ENCODE measurements at places on chromosomes 1 and 21.

- no peak for DNase-seq
Observed at GRCh38 chr1:215071078-215071477, 11.5 kb upstream of the KCNK2 start.

- DNase-seq: no peak
Observed at GRCh38 chr1:248625166-248625565, 9.7 kb downstream of the OR2T11 start.

GRCh38 chr1:109630081-109630897 is 10.7 kb downstream of the AMPD2 start:
- no peak for DNase-seq

DNA sequence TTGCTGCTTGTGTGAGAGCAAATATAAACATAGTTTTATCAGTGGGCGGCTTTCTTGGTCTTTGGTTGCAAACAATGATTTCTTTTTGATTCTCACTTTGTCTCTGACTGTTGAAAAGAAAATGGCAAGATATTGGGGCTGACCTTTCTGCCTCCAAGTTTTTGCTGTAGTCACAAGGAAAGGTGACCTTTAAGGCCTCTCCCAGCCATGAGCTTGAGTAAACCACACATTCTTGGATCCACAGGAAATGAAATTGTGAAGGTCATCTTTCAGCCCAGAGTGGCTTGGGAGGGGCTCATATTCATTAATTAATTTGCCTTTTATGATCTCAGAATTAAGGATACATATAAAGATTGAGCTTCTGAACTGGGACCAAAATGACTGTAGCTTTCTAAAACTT is 241.6 kb downstream of the BACH1 start:
- no peak for DNase-seq

DNA sequence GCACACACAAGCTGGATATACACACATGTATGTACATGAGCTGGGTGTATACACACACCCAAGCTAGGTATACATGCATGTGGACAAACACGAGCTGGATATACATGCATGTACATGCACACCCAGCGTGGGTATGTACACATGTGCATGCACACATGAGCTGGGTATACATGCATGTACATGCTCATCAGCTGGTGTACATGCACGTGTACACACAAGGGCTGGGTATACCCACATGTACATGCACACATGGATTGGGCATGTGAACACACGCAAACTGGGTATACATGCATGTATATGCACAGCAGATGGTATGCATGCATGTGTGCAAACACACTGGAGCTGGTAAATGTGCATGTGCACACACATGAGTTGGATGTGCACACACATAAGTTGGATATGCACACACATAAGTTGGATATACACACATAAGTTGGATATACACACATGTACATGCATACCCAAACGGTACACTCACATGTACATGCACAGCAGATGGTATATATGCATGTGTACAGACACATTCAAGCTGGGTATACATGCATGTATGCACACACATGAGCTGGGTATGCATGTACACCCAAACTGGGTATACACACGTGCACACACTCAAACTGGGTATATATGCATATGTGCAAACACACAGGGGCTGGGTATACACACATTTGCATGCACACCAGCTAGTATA is 7.5 kb upstream of the GNB1 start:
- DNase-seq: no peak

GRCh38 chr1:201748335-201748734 is 80.6 kb upstream of the IPO9 start:
- no peak for DNase-seq

DNA sequence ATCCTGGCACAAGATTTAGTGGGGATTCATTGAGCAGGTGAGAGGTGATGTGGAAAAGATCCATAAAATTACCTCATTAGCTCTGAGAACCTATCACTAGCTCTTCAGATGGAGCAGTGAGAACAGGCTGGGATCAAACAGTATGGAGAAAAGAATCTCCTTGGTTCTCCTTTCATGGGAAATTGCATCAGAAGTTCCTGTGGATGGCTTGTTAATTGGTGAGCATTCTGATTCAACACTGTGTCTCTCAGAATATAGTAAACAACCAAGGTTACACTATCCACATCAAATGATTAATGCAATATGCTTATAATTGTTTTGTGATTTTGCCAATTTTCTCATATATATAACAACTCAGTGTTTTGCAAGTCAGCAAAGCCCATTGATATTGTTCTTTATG is 8.3 kb upstream of the CD55 start:
- no peak for DNase-seq

GRCh38 chr21:34734696-34735095 is 65.9 kb downstream of the CLIC6 start:
- DNase-seq: no peak

GRCh38 chr1:11682287-11682771 is 1.4 kb upstream of the MAD2L2 start:
- DNase-seq: no peak

- no peak for DNase-seq
Observed at GRCh38 chr1:200354243-200354642, 55.6 kb downstream of the ZNF281 start.

- no peak for DNase-seq
Observed at GRCh38 chr1:109821221-109821669, 57.5 kb upstream of the EPS8L3 start.

GRCh38 chr1:163119707-163120106 is 50.5 kb downstream of the RGS4 start:
- DNase-seq: no peak

DNA sequence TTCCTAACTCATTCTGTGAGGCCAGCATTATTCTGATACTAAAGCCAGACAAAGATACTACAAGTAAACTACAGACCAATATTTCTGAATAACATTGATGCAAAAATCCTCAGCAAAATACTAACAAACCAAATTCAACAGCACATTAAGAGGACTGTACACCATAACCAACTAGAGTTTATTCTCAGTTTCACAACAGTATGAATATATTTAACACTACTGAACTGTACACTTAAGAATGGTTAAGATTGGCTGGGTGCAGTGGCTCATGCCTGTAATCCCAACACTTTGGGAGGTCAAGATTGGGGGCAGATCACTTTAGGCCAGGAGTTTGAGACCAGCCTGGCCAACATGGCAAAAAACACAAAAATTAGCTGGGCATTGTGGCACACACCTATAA is 77.0 kb downstream of the LBR start:
- DNase-seq: no peak

DNA sequence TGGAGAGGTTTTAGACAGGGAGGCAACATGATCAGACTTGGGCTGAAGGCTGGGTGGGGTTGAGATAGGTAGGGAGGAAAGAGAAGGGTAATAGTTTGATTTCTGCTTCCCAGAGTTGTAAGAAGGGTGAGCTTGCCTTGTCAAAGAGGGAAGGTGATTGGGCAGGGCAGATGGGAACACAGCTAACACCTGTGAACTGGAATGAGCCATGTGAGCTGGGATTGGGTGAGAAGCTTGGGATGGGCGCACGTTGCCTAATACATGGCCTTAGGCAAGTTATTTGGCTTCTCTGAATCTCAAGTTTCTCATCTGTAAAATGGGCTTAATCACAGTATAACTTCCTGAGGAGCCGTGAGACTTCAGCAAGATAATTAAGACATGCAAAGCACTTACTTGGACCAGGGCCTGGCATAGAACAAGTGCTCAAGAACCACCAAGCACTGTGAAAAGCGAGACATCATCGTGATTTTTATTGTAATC is 33.8 kb upstream of the ID3 start:
- no peak for DNase-seq

DNA sequence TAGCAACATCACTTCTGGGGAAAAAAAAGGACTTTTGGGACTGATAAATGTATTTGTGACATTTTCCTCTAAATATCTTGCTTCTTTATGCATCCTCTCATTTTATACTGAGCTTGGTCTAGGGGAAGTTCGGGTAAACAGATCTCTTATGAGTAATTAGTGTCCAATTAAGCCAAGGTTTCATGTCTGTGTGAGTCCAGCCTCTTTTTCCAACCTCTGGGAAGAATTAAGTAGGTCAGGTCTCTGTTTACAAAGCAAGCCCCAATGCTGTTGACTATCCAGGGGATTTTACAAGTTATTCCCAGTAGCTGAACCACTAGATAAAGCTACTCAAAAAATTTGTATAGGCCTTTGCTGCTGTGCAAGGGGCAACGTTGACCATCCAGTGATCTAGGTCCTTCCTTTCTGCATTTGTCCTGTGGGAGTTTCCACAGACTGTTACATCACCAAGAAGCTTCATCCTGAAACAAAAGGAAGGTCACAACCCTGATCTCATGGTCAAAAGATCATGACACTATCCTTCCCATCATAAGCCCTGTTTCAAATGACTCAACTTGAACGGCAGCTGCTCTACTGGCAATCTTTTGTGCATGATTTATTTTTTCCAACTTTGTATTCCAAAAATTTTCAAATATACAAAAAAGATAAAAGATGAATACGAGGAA is 74.3 kb downstream of the ETS2 start:
- DNase-seq: no peak

GRCh38 chr1:3119061-3119460 is 50.1 kb downstream of the PRDM16 start:
- no peak for DNase-seq

DNA sequence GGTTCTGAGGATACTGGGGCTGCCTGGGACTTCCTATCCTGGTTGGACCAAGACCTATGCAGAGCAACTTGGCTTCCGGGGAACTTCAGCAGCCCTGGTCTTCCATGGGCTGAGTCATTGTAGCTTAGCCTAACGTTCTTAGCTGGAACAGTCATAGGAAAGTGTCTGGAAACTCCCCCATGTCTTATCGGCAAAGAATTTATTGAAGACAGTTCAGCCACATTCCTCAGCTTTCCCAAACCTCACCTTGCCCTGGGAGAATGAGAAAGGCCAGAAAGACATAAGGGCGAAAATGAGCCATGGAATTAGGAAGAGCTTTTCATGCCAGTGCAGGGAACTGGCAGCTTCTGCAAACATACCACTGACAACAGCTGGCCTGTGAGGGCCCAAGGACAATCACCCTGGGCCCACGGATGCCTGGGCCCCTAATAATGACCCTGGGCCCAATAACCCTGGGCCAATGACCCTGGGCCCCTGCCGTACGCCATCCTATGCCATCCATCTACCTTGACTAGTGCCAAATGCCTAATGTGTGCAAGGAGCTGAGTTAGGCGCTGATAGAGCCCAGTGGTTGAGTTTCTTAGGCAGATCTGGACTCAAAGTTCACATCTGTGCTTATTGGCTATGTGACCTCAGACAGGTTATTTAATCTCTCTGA is 114.4 kb upstream of the GADD45A start:
- DNase-seq: no peak

GRCh38 chr1:92317836-92318493 is 19.1 kb downstream of the RPAP2 start:
- no peak for DNase-seq

DNA sequence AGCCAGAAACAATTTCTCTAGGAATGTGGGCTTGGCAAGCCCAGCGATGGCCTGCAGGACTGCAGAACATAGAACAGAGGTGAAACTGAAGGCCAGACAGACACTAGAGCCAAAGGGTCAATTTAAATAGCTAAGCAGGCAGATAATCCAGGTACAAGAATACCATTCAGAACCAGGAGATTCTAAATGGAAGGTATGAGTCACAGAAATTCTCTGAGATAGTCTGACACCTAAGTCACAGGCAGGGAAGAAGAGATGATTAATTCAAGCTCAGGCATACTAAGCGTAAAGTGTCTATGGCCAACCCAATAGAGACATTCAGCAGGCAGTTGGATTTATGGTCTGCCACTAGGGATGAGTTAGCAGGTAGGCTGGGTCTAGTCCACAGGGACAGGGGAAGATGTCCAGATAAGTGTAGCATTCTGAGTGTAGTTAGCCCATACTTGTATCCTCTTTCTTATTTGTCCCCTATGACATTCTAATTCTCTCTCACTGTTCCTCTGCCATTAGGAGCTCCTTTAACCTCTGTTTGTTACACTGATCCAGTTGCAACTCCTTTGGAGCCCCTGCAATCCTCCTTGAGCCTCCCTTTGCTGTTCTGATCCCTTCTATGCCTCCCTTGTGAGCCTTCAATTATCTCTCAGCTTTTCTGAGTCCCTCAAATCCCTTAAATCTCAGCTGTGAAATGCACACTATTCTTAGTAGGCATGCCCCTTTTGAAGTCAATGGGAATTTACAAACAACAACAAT is 383.8 kb downstream of the LMO4 start:
- no peak for DNase-seq

DNA sequence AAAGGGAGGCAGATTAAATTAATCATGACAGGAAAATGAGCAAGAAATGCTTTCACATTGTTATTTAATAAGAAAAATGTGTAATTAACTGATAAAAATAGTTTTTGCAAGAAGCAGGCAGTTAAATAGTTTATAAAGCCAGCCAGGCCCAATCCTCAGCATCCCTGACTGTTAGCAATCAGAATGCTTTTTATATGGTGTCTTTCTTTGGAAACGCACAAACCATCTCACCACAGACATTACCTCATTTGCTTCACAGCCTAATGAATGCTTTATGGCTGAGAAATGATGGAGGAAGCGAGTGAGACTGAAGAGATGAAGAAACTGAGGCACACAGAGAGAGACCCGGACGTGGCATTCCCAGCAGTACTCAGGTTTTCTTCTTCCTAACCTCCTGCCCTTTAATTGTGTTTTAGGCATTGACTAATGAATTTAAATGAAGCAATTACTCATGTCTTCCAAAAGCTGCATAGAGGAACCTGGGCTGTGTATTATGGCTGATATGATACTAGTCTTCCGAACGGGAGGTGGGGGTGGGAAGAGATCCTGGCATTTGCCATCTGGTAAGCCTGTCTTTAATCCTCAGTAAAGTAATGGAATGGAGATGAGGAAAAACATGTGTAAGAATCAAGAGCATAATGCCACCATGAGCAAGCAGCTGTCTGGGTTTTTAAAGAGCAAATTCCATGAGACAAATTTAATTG is 116.1 kb upstream of the LMO4 start:
- no peak for DNase-seq

DNA sequence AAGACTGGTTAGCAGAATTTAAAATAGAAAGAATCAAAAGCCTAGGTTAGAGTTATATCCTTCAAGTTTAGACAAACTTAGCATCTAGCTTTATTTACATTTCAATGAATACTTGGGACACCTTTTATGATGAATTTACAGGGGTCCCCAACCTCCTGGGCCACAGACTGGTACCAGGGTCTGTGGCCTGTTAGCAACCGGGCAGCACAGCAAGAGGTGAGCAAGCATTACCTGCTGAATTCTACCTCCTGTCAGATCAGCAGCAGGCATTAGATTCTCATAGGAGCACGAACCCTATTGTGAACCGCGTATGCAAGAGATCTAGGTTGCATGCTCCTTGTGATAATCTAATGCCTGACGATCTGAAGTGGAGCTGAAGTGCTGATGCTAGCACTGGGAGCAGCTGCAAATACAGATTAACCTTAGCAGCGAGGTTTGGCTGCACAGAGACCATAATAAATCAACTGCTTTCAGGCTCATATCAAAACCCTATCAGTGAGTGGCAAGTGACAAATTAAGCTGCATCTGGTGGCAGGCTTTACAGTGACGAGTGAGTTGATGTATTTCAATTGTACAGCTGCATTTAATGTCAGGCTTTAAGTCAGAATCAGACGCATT is 82.0 kb downstream of the UCHL5 start:
- DNase-seq: no peak
